Fibroblast of mammary gland (primary cell): ENCODE measurements at places on chromosomes 4 and X.

DNA sequence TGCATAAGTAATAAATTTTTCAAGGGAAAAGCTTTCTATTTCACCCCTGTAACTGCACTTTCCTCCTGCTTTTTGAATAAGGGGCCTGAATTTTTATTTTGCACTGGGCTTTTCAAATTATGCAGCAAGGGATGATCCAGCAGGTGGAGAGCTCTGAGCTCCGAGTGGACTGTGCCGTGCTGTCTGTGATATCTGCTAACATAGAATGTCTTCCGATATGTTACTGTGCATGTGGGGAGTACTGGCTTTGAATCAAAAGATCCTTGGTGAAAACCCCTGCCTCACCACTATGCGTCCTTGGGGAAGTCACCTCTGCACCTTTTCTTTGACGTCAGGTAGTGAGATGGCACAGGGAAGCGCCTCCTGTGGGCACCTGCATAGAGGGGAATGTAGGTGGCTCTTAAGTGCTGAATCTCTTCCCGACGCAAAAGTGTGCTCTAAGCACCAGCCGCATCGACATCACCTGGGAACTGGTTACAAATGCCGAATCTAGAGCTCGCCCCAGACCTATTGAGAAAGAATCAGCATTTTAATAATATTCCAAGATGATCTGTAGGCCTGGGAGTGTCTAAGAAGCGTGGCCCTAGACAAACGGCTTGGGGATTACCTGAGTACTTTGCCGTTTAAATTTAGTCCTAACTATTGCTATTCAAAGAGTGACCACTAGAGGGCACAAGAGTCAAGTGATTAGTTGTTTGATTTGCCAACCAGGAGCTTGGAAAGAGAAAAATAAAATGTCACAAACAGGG is 19.2 kb upstream of the WFS1 start:
- DNase-seq = peak; percentile 67

GRCh38 chr4:124535003-124535402 is 177.5 kb downstream of the ANKRD50 start:
- DNase-seq = no peak

DNA sequence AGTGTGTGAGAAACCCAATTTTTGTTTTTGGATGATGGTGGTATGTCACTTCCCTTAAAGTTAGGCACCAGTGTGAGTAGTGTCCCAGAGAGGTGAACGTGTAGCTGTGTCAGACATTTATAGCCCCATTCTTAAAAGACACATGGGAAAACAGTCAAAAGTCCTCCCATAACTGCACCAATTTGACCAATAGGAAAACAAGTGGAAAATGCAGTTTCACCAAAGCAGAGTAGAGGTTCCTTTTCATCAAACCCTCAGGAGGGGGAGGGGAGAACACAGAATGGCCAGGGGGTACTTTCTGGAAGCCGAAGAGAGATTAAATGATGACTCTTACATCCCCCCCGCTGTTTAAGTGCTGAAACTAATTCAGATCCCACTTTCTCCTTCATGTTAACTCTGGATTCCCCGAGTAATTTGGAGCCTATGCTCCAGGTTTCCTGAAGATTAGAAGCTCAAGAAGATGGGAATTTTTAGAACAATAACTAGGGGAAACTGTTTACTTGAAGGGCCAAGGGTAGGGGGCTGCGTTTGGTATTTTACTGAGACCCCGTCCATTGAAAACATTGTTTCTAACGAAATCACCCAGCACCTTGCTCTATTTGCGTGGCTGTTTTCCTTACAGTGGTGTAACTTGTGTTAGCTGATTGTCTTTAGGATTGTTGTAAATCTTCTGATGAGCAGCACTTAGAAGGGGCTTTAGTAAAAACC is 2.1 kb upstream of the LEF1 start:
- no peak for DNase-seq

DNA sequence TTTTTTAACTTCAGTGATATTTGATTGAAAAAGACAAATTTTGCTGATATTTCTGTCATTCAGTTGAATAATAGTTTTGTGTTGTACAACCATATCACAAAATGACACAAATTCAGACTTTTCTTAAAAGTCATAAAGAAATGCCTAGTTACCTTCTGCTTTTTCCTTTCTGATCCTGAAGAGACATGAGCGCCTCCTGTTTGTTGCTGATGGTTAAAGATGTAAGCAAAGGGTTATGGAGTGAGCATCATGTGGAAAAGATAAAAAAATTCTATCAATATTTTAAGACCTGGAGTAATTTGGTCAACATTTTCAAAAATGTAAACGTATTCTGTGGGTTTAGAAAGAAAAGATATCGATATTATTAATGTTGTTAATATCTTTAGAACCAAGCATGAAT is 669.9 kb upstream of the NR3C2 start:
- no peak for DNase-seq

- no peak for DNase-seq
Measured at GRCh38 chr4:188663369-188663768, 524.1 kb downstream of the TRIML1 start.

GRCh38 chr4:186368281-186368680 is 102.3 kb downstream of the F11 start:
- no peak for DNase-seq

GRCh38 chr4:59838236-59838635 is 1361.9 kb upstream of the ADGRL3 start:
- DNase-seq = no peak

DNA sequence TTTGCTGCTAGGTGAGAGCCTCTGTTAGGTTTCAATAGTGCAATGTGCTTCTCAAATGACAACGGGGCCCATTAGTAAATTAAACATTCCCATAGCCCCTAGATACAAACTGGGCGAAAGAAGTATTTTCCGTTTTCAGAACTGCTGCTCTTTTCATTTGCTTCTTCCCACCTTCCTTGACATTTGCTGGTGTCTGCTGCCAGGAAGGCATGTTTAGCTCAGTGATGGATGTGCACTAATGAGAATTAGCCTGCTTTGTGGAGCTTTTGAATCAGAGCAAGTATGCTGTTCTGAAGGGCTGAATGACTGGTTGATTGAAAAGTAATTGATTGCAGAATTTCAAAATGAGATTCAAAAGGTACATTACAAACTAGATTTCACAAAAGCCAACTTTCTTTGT is 57.0 kb downstream of the SHROOM3 start:
- DNase-seq = no peak

DNA sequence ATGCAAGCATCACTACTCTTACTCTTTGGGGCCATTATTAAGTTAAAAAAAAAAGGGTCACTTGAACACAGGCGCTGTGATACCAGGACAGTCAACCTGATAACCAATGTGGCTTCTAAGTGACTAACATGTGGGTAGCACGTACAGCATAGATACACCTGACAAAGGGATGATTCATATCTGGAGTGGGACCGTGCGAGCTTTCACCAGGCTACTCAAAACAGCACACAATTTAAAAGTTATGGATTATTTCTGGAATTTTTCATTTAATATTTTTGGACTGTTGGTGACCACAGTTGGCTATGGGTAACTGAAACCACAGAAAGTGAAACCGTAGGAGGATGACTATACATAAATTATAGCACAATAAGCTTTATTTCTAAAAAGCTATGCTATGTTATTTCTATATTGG is 113.8 kb upstream of the STIM2 start:
- no peak for DNase-seq

DNA sequence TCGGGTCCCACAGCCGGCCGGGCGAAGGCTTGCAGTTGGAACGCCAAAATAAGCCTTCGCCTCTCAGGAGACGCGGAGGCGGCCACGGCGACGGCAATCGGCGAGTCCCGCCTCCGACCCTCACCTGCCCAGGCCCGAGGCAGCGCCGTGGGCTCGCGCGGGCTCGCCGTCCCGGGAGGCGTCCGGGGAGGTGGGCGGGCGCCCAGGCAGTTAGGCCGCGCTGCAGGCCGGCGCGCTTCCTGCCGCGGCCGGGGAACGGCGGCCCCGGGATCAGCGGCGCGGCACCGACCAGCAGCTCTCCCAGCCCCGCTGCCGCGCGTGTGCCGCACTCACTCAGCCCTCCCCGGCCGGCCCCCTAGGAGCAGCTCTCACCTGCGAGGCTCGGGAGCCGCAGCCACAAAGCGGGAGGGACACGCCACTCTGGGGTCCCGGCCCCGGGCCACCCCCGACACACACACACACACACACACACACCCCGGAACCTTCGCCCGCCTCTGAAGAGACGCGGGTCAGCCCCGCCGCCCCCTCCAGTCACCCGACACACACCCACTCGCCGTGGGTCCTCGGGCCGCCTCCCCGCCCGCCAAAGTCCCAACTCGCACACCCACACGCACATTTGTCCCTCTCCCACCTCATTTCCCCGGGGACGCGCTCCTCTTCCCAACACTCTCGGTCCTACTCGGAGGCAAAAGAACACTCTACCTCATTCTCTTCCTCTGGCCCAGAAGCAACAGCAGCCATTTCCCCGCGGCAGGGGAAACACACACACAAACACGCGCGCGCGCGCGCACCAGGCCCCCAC is at the start of gene CNOT6L:
Gene CNOT6L, minus strand, starts transcription at position 767 of the 802 bp plus-strand sequence. Its CDS starts 60 bp downstream, at position 707.
- peak; percentile 68 for DNase-seq

DNA sequence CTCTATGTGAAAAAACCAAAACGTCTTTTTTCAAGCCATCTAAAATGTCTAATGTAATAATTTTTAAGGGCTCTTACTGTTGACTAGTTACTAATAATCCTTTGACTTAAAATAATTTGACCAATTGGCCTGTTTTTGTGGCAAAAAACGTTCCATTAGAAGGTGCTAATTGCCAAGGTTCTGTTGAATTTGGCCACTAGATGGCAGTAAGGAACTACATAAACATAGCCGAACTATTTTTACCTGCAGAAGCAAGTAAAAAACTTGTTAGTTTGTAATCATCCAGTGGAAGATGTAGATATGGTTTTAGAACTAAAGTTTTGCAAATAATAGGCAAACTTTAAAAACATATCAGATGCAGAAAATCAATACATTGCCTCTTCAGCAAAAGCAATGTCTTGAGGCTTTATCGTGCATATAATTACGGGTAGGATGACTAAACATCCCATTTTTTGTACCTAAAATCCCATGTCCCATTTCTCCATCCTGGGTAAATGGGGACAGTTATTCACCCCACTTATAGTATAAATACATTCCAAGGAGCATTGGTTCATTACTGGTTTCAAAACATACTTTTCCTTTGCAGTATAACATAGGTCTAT is 57.6 kb downstream of the PROM1 start:
- peak; percentile 69 for DNase-seq

GRCh38 chr4:11568511-11568910 is 139.8 kb upstream of the HS3ST1 start:
- DNase-seq = no peak

GRCh38 chr4:10582059-10582686 is 102.4 kb downstream of the CLNK start:
- peak; percentile 67 for DNase-seq

DNA sequence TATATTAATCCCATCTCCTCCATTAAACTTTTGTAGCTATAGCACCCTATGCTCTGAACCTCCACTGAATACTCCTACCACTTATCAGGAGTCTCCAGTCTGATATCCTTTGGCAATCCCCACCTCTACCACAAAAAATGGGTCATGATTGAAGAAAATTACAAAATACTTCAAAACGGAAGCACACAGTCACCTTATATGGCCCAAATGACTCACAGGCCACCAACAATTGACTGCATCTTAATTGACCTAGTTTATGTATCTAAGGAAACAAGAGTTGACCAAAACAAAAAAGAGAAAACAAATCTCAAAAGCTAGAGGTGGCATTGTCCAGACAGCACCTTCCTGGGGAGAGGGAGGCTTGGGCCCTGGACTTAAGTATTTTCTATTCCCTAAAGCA is 120.0 kb upstream of the DIAPH2 start:
- DNase-seq = peak; percentile 25

DNA sequence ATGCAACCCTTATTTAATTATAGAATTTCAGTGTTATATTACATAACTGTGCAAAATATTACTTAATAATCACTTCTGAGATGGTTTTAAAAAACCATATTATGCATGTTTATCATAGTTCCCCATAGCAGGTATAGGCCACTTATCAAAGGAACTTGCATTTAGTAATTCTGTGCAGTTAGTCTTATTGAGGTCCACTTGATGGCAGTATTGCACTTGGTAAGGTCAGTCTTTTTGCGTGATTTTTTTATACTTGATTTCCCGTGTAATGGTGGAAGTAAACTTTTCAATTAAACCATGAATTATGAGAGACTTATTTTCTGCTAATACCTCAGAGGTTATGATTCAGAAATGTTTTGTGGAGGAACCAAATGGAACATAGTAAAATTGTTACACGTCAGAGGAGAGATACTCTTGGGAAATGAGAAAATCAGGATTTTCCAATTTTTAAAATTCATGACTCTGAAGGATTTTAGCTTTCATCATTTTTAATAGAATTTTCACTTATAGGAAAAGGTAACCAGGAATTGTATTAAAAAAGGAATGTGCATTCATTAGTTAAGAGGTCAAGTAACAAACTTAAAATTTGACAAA is 230.0 kb downstream of the CCSER1 start:
- peak; percentile 82 for DNase-seq

- no peak for DNase-seq
Measured at GRCh38 chr4:177986236-177986635, 544.0 kb upstream of the AGA start.

DNA sequence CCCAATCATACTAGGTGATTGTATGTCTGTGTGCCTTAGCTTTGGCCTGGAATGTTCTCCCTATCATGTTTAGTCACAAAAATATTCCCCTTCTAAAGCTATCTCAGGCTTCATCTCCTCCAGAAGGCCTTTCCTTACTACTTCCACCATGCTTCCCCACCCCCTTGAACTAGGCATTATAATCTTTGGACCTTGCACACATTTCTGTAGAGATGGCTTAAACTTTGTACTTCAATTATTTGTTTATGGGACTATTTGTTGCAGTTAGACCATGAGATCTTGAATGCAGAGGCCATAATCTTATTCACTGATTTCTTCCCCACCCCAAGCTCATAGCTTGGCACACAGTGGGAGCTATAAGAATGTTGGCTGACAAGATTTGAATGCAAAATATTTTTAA is 262.0 kb upstream of the EDA2R start:
- no peak for DNase-seq

GRCh38 chrX:16076834-16077233 is 46.5 kb upstream of the GRPR start:
- DNase-seq = no peak

DNA sequence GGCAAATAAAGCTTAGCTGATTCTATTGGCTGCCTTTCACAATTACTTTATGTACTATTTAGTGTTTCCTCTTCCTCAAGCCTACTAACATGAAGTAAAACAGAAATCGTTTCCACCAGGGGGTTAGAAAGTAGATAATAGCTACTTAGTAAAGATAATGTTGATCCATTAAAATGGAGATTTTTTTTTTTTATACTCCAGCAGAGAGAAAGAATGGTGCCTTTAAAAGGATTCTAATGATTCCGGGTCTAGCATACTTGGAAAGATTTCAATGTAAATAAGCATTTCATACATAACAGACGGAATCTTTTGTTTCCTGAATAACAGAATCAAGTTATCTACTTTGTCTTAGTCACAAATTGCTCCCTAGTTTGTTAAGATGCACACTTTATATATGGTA is 37.1 kb downstream of the GK start:
- no peak for DNase-seq

DNA sequence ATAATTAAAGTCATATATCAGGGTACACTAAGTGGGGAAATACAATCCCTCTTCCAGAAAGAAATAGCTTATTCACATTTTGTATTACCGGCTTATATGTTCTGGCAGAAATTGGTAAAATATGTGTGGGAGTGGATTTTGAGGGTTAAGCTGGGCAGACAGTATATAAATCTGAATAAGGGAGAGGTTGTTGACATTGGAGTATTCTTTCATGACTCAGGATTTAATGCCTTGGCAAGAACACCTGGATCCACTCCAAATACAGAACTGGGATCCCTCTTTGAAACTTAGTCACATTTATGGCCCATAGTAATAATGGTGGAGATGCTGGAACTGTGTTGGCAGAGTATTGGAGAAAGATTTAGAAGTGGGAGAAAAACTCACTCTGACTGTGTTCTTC is 54.3 kb upstream of the TET2 start:
- DNase-seq = peak; percentile 95

- DNase-seq = no peak
Measured at GRCh38 chrX:15507005-15507404, 6.4 kb downstream of the BMX start.
